ENCODE measurements at places on chromosomes 7 and 10. TPM values are rescaled to one million over a fixed set of nuclear protein-coding genes. Genes with fewer than 3 reads are reported as not detected.

DNA sequence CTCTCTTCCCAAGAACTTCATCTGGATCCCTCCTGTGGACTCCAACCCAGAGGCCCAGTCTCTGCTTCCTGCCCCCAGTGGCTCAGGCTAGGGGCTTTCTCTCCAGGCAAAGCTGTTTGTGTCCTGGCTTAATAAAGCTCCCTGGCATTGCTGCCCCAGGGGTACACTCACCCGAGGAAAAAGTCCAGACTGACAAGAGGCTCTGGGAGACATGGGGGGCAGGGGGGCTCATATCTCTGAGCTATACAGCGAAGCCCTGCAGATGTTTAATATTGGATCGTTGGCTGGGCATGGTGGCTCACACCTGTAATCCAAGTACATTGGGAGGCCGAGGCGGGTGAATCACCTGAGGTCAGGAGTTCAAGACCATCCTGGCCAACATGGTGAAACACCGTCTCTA lies 10.7 kb upstream of the COMTD1 start:
- no peak for DNase-seq

DNA sequence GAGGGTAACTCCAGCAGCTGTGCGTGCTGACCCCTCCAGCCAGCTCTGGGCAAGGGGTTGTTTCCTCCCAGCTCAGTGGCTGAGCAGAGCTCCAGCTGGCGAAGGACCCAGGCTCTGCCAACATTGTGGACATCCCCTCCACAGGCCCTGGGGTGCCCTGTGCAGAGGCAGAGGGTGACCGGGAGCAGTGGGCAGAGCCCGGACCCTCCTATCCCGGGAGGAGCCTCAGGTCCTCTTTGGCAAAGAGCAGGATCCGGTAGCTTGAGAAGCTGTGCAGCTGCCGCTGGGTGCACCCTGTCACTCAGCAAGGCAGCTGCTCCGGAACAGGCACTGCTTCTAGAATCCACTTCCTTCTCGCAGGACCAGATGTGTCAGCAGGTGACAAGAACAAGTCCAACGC lies 175.9 kb downstream of the EBF3 start:
- DNase-seq, result no peak

DNA sequence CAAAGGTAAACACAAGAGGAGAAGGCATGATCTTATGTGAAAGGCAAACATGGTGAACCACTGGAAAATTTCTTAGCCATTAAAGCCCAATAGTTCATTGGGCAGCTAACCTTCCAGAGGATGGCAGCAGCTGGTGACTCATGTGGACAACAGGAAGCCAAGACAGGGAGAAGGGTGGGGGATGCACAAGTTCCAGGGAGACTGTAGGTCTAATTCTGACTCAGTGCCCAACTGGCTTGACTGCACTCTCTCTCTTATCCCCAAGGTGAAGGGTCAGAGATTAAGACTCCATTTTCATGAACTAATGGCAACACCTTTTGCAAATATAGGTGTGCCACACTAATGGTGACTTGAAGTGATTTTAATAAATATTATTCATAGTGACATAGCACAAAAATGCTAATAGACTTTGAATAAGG lies 47.9 kb upstream of the SLC35B4 start:
- no peak for DNase-seq

DNA sequence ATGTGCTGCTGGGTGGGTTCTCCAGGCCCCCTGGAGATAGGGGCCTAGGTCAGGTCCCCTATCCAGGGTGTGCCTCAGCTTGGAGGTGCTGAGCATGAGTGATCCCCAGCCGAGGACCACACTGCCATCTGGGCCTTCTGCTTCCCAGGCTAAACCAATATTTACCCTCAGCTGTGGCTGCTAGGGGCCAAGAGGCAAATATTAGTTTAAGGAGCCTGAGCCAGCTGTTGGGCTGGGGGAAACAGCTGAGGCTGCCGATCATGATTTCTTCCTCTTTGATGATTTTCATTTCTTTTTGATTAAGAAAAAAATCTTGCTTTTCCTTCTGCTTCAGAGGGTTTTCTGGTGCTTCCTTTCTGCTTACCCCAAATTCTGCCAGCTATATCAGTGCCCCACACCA lies 83.4 kb downstream of the NEURL1 start:
- DNase-seq, result no peak

DNA sequence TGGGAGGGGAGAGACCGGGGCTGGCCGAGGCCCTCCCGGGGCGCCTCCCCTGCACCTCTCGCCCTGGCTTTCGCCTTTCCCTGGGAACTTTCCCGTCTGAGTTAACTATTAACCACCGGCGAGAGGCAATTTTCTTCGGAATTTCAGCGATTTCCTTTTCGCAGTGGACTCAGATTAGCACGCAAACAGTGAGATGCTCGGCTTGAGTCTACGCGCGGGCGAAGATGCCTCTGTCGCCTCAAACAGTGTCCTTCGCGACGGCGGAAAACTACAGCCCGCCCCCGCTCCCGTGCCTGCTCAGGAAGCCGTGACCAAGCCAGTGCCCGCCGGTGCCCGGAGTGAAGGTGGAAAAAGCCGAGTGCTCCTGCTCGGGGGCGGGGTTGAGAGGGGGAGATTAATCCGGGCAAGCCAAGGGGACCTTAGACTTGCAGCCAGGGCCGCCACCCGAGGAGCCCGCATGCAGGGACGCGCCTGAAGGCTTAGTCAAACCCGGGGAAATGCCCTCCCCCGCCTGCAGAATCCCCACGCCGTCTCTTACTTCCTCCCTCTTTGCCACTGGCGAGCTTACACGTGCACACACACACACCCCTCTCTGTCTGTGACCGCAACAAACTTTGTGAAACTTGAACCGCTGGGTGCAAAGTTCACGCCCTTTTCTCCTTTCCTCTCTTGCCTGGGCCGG lies 14.5 kb upstream of the PAX2 start:
- DNase-seq, result no peak

GRCh38 chr10:132634947-132635271 lies 97.3 kb downstream of the INPP5A start:
- no peak for DNase-seq

- no peak for DNase-seq
Observed at GRCh38 chr7:134742688-134743350, 36.6 kb upstream of the CALD1 start.

DNA sequence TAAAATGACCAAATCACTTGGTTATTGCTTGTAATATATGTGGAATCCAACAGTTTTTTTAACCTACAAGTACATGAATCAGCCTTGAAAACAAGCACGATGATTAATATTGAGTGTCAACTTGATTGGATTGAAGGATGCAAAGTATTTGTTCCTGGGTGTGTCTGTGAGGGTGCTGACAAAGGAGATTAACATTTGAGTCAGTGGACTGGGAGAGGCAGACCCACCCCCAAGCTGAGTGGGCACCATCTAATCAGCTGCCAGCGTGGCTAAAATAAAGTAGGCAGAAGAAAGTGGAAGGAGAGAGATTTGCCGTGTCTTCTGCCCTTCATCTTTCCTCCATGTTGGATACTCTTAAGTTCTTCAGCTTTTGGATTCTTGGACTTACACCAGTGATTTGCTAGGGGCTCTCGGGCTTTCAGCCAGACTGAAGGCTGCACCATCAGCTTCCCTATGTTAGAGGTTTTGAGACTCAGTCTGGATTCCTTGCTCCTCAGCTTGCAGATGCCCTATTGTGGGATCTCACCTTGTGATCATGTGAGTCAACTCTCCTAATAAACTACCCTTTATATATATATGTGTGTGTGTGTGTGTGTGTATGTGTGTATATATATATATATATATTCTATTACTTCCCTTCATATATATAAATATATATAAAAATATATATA lies 118.4 kb upstream of the WDR11 start:
- DNase-seq, result no peak

DNA sequence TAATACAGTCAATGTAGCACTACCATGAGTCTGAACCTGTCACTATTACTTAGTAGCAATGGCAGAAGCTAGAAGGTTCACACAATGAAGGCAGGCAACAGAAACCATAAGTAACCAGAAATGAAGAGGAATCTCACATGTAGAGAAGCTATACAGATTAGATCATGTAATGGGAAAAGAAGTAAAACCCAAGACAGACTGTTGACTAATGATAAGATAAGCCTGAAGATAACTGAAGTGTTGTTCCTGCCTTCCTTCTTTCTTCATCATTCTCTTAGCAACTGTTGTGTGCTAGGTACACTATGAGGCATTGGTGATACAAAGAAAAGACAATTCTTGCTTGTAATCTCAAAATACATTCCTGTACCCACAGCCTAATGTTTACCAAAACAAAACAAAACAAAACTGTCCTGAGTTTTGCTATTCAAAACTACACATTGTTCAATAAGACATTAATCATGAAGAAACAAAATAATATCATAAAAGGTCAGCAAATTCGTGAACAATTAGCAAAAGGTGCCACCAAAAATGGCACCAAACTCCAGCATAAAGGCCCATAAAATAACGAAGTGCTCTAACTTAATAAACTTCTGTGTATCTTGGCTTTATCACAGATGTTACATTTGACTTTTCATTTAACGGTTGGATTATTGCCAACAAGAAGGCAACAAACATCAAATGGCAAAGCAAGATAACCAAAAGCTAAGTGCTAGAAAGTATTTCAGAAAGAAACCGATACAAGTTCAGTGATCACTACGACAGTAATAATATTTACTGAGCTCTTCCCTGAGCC lies 27.1 kb downstream of the ZNF800 start:
- no peak for DNase-seq

DNA sequence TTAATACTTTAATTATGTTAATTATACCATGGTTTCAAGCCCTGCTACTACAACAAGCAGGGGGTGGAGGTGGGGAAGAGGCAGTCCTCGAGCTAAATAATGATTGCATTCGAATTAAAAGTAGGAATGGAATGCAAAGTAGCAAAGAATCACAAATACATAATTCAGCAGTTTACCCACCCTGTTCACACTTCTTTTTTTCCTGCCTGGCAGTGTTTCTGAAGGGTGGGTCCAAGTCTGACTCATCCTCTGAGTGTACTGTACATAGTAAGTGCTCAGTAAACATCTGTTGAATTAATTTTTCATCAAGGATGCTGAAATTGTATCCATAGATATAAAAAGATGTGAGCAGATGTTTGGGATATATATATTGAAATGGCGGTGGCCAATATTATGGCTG lies 778.8 kb downstream of the LRMDA start:
- no peak for DNase-seq

DNA sequence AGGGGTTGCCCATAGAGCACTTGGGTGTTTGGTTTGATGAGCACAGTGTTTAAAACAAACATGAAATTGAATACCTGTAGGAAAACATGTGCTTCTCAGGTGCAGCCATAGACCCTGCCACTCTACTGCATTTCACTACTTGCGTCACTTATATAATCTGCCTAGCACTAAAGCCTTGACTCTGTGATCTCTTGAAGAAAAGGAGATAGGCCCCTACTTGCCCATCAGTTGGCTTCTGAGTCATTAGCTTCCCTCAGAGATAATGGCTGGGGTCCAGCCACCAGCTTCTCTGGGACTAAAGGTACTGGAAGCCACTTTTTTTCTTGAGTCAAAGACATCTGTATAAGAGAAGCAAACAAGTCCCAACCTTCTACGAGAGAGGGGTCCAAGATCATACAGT lies 45.9 kb upstream of the BTRC start:
- DNase-seq, result no peak

The HTRA1 gene
- 77.1 TPM for polyA plus RNA-seq

The SLC29A3 gene
- 10.3 TPM for polyA plus RNA-seq
